ENCODE measurements at places on chromosomes 16 and 17.

- DNase-seq = no peak
These were observed 20.4 kb downstream of the JUP start for GRCh38 chr17:41766135-41766534.

- DNase-seq = peak; percentile 44
These were observed 19.0 kb upstream of the ITPRIPL2 start for GRCh38 chr16:19094542-19095365.

GRCh38 chr17:80693511-80693910 is 148.9 kb downstream of the RPTOR start:
- DNase-seq = no peak

DNA sequence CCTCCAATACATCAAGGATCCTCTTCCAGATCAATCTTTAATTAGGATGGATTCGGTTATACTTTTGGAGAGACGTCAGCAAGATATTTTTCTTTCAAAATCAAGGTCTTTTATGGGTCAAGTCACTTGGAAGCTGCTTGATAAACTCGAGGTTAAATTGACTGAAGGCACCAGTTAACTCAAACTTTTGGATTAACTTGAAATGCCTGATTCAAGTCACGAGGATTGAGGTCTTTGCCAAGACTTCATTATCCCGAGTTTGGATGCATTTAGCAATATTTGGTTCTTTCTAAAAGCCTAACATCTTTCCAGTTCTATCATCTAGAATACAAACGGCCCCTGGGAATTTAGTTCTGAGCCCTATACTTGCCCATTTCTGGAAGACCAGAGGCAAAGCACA is 82.9 kb downstream of the MYH11 start:
- DNase-seq = no peak

DNA sequence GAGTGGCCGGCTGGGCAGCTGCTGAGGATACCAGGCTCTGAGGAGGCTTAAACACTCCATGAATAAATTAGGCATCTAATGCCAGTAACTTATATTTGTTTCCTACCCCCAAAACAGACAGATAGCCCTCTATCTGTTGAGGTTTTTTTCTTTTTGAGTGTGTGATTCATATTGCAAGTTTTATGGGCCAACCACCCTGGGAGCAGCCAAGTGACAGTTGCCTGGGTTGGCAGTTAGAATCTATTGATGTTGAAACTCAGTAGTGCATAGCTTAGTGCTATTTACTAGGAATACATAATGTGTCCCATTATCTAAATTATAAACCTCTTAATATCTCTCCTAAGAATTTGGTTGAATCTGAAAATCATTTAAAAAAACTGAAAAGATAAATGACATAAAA is 397.4 kb downstream of the CA10 start:
- DNase-seq = no peak

DNA sequence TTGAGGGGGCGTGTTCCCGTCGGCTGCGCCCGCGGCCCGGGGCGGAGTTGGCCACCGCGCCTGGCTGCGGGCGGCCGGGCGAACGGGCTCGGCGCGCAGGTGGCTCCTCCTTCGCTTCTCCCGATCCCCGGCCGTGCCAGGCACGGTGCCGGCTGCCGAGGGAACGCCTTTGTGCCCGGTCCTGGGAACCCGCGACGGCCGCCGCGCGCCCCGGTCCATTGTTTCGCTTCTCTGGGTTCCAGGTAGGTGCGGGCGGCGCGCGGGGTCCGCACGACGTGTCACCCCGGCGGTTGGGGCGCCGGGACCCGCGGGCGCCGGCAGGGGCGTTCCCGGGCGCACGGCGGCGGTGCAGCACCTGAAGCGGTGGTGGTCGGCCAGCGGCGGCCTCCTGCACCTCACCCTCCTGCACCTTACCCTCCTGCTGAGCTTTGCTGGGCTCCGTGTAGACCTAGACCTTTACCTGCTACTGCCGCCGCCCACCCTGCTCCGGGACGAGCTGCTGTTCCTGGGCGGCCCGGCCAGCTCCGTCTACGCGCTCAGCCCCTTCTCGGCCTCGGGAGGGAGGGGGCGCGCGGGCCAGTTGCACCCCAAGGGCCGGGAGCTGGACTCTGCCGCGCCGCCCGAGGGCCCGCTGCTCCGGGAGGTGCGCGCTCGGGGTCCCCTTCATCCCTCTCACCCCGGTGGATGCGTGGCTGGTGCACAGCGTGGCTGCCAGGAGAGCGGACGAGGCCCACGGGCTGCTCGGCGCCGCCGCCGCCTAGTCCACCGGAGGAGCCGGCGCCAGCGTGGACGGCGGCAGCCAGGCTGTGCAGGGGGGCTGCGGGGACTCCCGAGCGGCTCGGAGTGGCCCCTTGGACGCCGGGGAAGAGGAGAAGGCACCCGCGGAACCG is 99.9 kb downstream of the EFCAB13 start:
- peak; percentile 11 for DNase-seq

GRCh38 chr16:28879261-28879840 is 1.1 kb downstream of the ATP2A1 start:
- no peak for DNase-seq

- no peak for DNase-seq
These were observed 57.7 kb downstream of the SRL start for GRCh38 chr16:4184038-4184702.

DNA sequence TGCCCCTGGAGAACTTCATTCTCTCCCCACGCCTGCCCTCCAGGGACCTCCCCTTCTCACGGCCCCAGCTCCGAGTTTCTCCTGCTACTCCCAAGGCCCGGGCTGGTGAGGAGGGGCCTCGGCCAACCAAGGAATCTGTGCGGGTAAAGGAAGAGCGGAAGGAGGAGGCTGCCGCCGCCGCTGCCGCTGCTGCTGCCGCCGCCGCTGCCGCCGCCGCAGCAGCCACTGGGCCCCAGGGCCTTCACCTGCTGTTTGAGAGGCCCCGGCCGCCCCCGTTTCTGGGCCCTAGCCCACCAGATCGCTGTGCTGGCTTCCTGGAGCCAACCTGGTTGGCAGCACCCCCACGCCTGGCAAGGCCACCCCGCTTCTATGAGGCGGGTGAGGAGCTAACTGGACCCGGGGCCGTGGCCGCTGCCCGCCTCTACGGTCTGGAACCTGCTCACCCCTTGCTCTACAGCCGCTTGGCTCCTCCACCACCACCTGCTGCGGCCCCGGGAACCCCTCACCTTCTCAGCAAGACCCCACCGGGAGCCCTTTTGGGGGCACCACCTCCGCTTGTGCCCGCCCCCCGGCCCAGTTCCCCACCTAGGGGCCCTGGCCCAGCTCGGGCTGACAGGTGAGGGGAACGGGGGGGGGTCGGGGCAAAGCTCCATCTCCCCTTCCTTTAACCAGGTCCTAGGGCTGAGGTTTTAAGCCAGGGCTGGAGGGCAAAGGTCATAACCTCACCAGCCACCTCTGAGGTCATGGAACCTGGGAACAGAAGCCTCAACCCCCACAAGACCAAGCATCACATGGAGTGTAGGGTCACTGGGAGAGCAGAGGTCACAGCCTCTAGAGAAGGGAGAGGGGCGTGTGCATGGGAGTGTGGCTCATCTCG is 11.0 kb downstream of the FBRS start:
- DNase-seq = no peak

- DNase-seq = no peak
These were observed 8.7 kb downstream of the MMP15 start for GRCh38 chr16:58034128-58034685.

DNA sequence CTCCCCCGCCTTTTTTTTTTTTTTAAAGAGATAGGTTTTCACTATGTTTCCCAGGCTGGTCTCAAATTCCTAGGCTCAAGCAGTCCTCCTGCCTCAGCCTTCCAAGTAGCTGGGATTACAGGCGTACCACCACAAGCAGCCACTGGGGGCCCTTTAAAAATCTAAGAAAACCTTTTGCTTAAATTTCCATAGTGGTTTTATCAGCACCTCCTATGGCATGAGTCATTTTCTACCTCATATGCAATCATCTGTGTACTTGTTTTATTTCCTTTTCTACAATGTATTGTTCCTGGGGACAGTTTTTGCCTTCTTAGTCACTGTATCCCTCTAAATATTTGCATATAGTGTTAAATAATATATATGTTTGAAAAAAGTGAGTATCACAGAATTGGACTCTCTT is 29.2 kb downstream of the GNA13 start:
- peak; percentile 70 for DNase-seq

DNA sequence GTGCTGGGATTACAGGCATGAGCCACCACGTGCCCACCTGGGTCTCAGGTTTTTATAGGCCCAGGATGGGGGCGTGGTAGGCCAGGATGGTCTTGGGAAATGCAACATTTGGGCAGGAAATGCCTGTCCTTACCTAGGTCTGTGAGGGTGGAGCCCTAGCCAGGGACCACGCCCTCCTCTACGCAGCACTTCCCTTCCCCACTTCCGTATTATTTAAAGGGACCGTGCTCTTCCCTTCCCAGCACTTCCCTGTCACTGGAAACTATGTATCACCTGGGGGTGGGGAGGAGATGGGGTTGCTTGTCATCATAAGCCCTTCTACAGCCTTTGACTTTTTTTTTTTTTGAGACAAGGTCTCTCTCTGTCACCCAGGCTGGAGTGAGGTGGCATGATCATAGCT is 238.9 kb upstream of the NLRP1 start:
- DNase-seq = no peak

DNA sequence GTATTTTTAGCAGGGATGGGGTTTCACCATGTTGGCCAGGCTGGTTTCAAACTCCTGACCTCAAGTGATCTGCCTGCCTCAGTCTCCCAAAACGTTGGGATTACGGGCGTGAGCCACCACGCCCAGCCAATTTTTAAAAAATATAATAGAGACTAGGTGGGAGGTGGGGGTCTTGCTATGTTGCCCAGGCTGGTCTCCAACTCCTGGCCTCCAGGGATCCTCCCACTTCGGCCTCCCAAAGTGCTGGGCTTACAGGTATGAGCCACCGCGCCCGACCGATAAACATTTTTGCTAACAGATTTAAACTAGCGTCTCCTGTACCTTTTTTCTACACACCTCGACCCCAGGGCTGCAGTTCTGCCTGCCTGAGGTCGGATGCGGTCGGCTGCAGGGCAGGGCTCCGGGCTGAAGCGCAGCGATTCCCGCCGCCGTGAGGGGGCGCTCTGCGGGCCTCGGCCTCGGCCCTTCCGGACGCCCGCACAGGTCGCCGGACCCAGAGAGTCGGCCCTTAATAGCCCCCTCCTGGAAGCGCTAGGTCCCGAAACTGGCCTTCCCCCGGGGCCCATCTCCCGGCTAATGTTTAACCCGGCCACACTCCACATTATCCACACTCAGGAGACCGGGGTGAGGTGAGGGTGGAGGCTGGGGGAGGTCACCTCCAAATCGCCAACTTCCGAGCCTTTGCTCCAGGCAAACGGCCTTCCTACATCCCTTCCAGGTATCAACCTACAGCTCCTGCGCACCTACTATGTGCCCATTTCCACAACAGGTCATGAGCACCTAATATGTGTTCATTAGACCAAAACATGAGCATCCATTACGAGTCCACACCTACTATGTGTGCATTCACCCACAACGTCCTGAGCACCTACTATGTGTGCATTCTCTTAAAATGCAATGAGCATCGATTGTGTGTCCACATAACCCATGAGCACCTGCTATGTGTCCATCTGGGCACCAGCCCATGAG is 2.0 kb upstream of the GLIS2 start:
- DNase-seq = peak; percentile 21

- DNase-seq = no peak
These were observed 240.9 kb downstream of the KIF2B start for GRCh38 chr17:54063639-54064038.

DNA sequence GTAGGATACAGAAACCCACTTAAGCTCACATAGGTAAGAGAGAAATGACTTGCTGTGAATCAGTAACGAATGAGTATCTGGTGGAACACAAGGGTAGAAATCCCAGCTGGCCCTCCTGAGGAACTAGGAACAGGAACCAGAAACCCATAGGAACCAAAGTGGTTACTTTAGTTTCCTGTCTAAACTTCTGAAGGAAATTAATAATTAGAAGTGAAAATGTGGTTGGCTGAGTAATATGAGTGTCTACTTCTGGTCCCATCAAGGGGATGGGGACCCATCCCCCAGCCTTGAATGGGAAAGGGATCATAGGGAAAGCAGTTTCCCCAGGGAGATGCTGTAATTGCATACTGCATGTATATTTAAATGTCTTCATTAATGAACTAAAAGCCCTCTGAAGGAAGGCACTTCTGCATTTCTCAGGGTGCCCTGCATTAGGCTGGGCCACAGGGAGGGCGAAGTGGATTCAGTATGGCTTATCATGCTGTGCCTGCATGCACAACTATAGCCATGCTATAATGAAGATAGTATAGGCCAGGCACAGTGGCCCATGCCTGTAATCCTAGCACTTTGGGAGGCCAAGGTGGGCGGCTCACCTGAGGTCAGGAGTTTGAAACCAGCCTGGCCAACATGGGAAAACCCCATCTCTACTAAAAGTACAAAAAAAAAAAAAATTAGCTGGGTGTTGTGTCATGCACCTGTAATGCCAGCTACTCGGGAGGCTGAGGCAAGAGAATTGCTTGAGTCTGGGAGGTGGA is 45.6 kb downstream of the CYB5B start:
- DNase-seq = no peak

DNA sequence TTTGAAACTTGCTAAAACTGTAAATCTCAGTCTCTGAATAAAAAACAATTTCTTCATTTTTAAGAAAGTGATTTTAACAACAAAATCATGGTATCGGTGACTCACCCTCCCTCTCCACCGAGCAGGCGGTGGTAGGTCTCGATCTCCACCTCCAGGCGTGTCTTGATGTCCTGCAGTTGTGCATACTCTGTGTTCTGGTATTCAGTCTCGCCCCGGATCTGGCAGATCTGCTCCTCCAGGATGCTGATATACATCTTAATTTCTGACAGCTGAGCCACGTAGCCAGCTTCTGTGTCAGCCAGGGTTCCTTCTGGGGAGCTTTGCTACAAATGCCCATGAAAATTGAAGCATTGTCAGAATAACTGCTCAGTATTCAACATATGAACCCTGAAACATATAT is 15.4 kb upstream of the KRT24 start:
- DNase-seq = no peak

DNA sequence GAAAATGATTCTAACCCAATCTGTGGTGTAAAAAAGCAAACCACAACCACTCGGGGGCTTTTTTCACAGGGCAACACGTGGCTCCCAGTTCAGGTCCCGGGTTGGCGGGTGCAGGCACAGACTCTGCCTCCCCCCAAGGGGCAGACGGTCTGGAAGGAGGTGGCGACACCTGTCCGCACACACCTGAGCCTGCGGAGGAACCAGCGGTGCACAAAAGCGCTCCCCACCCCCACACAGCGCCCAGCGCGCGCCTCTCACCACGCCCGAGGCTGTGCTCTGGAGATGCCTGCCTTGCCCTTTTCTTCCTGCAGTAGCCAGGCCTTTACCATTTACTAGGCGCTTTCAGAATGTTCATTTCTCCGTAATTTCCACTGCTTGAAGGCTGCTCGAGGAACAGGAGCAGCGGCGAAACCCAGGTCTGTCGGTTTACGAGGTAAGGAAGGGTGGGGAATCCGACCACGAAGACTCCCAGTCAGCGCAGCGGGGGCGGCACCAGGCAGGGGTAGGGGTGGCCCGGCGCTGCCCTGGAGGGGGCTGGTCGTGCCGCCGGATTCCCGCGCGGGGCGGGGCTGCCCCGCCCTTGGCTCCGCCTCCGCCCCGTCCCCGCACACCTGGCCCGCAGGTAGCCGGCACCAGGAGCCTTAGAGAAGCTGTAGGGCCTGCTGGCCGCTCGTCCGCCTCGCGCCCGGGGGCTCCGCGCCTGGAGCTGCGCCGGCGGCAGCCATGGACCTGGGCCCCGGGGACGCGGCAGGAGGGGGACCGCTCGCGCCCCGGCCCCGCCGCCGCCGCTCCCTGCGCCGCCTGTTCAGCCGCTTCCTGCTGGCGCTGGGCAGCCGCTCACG is at the start of gene USP43:
Gene USP43 (plus strand): TSS at position 608 of the 842 bp plus-strand sequence. CDS start 116 bp downstream, at position 724.
- peak; percentile 55 for DNase-seq
